Suprapubic skin (tissue), 4 donors: ENCODE measurements at places on chromosomes 5 and 9. TPM values are rescaled to one million over a fixed set of nuclear protein-coding genes. Genes with fewer than 3 reads are reported as not detected.

DNA sequence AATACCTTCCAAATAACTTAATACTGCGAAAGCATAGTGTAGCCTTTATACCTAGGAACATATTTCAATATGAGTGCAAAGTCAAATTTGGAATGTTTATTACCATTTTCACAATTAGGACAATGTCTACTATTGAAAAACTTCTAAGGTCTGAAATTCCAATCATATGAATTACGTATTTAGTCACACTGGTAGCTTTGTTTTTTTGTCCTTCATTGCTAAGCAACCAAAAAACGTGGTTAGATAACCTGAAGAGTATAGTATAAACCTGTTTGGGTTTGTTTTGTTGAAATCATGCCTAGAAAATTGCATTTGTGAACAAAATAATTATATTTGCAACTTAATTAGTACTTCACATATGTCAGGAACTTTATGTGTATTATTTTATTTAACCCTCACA lies 134.2 kb downstream of the FBXO4 start:
- no peak for DNase-seq
- H3K27ac ChIP-seq = no peak overlapping the region
- no peaks in the 10 kb centered on the region for H3K4me1 ChIP-seq
- no peaks in the 10 kb centered on the region for H3K36me3 ChIP-seq
- no peaks in the 10 kb centered on the region for H3K27me3 ChIP-seq

GRCh38 chr5:134215757-134216156 lies 10.1 kb downstream of the PPP2CA start:
- H3K27ac ChIP-seq = no peak overlapping the region
- no peak for DNase-seq
- H3K4me3 ChIP-seq = no peak overlapping the region

Gene TAF11L5
- total RNA-seq = not detected

DNA sequence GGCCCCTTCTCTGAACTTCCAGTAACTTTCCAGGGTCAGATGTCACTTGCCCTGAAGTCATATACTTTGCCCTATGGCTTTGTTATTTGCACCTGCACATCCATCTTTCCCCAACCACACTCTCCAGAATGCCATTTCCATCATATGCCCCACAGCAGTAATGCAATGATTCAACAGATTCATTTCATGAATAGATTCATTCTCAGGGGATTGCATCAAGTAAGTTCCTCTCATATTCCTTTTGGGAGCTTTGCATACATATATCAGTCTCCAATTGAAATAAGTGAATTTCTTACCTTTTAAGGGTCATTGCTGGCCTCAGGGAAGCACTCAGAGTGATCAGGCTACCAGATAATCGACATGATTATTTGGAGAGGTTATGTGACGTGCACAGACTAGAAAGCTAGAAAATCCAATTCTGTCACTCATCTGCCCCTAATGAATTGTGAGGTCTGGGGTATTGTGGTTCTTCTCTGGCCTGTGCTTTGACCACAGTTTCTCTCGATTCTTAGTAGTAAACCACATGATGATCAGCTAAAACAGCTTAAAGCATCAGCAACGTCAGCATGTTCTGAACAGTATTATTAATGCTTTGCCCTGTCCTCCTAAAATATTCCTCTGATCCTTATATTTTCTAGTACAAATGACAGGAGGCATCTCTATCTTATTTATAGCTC lies 179.9 kb downstream of the ATPSCKMT start:
- H3K27ac ChIP-seq = no peak overlapping the region
- H3K4me3 ChIP-seq = no peak overlapping the region
- DNase-seq = no peak

- no peaks in the 10 kb centered on the region for H3K4me1 ChIP-seq
- H3K27ac ChIP-seq = no peak overlapping the region
- H3K27me3 ChIP-seq = peaks cover 3% of the 10 kb centered on the region
- no peak for DNase-seq
These were observed 208.3 kb downstream of the SPATA31D1 start for GRCh38 chr9:82196622-82197441.

Gene GALNT12
- total RNA-seq = 1.4 TPM

DNA sequence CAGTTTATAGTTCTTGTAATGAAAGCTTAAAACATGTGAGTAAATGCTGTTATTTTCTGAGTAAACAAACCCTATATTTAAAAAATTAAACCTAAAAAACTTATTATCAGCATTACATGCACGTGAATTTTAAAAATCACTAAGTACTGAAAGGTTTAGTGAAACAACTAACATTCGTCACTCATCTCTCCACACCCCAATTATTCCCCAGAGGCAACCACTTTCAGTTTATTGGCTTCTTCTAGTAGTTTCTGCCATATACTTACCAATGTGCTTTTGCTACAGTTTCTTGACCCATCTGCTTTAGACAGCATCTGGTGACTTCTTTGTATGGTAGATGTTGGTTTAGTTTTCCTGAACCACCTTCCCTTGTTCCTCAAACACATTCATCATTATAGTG lies 58.1 kb downstream of the ANGPTL2 start:
- H3K4me1 ChIP-seq = peaks cover 16% of the 10 kb centered on the region
- H3K36me3 ChIP-seq = no peaks in the 10 kb centered on the region
- H3K27ac ChIP-seq = no peak overlapping the region
- no peak overlapping the region for H3K4me3 ChIP-seq
- no peak for DNase-seq
- H3K27me3 ChIP-seq = no peaks in the 10 kb centered on the region

Gene PDCD1LG2
- 0.49 TPM for total RNA-seq

DNA sequence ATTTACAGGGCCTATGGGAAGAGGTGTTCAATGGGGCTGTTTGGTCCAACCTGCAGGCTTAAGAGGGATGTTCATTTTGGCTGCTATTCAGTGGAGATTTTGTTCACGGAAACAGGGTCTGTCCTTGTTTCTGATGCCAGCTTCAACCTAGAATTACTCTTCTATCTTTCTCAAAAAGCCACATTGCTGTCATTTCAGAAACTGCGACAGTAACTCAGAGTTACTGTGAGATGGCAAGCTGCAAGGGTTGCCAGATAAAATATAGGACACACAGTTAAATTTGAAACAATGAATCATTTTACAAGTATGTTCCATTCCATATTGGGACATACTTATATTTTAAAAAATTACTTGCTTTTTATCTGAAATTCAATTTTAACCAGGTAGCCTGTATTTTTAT lies 128.0 kb downstream of the NPR3 start:
- H3K4me1 ChIP-seq = peaks cover 11% of the 10 kb centered on the region
- no peak for DNase-seq
- no peak overlapping the region for H3K4me3 ChIP-seq
- no peaks in the 10 kb centered on the region for H3K27me3 ChIP-seq

GRCh38 chr9:135045264-135045927 lies 42.1 kb upstream of the OLFM1 start:
- H3K27ac ChIP-seq = no peak overlapping the region
- H3K27me3 ChIP-seq = peaks cover 37% of the 10 kb centered on the region
- no peak overlapping the region for H3K4me3 ChIP-seq
- H3K36me3 ChIP-seq = no peaks in the 10 kb centered on the region

Gene OTP
- not detected for total RNA-seq
